ENCODE measurements at places on chromosomes 3 and 15.

GRCh38 chr15:48945386-48945785 lies 18.3 kb downstream of the SHC4 start:
- no peak for DNase-seq

- DNase-seq = no peak
These were observed 41.5 kb downstream of the TLE3 start for GRCh38 chr15:70056091-70056680.

DNA sequence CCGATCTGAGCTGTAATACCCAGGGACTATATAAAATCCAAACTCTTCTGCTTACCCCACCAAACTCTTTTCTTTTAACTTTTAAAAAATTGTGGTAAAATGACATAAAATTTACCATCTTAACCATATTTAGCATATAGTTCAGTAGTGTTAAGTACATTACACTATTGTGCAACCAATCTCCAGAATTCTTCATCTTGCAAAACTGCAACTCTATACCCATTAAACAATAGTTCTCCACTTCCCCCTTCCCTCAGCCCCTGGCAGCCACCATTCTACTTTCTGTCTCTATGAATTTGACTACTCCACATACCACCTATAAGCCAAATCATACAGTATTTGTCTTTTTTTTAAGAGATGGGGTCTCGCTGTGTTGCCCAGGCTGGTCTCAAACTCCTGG lies 38.7 kb downstream of the SENP8 start:
- no peak for DNase-seq

- no peak for DNase-seq
These were observed 21.1 kb downstream of the DZIP3 start for GRCh38 chr3:108610651-108611050.

DNA sequence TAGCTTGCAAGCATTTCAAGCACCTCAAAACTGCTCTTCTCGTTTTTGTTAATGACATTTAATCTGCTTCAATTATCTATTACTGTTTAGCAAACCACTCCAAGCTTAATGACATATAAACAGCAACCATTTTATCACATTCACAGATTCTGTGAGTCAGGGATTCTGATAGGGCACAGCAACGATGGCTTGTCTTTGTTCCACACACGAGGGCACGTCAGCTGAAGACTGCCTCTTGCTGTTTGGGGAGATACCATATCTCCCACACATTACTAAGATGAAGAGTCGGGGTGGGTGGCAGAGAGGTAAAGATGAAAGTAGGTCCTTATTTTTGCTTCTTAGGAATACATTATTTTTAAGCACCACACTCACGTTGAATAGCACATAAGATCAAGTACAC lies 19.3 kb downstream of the CPOX start:
- peak; percentile 70 for DNase-seq

DNA sequence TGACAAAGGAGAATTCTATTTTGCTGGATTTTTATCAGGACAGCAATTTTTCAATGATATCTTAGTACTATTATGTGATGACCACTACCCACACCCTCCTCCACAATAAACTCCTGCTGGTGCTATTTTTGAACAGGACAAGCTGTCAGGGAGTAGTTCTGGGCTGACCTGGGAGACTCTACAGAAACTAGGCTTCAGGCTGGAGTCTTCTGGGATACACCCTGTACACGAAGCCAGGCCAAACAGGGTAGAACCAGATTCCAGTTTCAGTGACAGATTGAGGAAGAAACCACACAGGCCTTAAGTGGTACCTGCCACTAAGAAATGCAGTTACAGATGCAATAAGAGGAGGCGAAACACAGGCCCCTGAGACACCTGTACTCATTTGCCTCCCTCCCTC lies 12.8 kb downstream of the NMNAT3 start:
- no peak for DNase-seq

DNA sequence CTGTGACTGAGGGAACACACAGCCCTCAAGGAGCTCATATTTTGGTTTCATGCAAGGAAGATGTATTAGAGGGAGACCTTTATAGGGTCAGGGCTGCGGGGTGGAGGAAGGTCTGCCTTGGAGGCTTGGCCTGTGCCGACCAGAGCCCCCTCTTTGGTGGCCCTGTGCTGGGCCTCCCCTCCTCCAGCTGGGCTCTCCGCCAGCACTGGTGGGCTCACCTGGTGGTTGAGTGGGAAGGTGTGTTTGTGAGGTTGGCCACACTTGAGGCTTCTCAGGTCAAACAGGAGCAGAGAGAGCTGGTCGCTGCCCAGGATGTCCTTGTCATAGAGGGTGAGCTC lies 2.6 kb downstream of the PLA2G4F start:
- DNase-seq = no peak

DNA sequence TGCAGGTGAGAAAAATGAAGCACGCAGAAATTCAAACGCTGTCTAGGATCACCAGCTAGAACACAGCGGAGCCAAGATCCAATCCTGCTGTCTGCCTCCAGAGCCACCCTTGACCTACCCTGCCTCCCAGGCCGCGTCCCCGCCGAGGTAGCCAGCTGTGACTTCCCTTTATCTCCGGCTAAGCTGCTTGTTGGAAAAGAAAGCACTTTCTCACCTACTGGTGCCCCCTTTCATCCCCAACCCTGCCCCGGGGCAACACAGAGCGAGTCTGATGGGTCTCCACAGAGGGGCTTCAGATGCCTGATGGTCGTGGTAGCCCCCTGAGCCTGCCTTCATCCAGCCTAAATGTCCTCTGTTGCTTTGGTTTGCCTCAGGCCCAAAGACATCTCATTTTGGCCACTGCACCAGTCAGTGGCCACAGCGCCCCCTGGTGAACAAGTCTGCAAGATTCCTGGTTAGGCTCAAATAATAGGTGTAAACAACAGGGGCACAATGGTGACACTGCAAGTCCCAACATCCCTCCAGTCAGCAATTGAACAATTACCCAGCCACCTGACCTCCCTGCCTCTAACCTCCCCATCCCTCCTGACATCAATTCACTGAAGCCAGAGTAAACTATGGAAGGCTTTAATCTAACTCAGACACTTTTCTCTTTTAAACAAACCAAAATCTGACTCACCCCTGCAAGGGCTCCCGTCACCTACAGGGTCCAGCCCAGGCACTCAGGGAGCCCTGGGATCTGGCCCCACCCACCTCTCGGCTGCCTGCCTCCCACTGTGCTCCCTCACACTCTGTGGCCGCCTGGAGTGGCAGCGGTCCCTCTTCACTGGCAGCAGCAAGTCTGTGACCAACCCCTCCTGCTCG lies 27.3 kb upstream of the BCL2L10 start:
- DNase-seq = peak; percentile 73

GRCh38 chr3:48543271-48543866 lies 13.2 kb downstream of the PFKFB4 start:
- DNase-seq = no peak
